ENCODE measurements at places on chromosomes 3 and 15.
A peak's percentile ranks its signal among the peaks of the same experiment; 100 is the strongest.

- DNase-seq: peak; percentile 58
These were observed 23.2 kb downstream of the RPLP1 start for GRCh38 chr15:69475769-69476358.

- DNase-seq: no peak
These were observed 3.0 kb downstream of the TRPM1 start for GRCh38 chr15:31098491-31098917.

GRCh38 chr15:75136118-75136517 is 65.6 kb upstream of the C15orf39 start:
- DNase-seq: no peak

GRCh38 chr3:38455639-38456430 is 2.1 kb downstream of the ACVR2B start:
- no peak for DNase-seq

DNA sequence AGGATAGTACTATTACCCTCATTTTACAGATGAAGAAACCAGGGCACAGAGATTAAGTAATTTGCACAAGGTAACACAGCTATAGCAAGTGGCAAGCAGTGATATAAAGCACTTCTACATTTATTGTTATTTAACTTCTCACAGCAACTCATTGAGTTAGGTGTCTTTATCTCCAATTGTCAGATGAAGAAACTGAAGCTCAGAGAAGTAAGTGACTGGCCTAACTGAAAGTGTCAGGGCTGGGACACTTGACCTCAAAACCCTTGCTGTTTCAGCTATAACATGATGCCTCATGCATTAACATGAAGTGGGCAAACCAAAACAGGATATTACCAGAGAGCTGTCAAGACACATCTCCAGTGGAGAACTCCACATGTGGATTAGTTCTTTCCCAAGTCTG is 65.8 kb upstream of the LEKR1 start:
- no peak for DNase-seq

- no peak for DNase-seq
These were observed 31.5 kb downstream of the NLGN1 start for GRCh38 chr3:173429076-173429475.

DNA sequence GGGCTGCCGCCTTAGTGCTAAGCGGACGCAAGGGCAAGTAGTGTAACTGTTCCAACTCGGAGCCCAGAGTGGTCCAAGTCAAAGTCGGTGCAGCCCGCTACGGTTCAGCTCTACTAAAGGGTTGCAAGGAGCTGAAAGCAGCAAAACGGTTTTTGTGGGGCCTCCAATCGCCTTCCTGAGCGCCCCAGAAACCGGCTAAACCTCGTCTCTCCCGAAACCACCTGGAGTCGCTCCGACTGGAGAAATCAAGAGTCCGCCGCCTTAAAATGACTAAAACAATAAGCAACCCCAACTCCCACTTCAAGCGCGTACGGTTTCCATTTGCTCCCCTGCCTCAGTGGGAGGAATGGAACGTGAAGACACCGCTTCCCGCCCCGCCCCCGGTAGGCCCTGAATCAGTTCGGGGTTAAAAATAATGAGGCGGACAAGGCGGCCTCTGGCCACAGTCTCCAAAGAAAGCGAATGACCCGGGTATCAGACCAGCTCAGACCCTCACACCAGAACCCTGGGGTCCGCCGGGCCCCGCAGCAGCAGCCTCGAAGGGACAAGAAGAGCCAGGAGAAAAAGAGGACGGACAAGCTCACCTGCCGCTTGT is 401 bp downstream of the SEC11A start:
- DNase-seq: peak; percentile 26

- no peak for DNase-seq
These were observed 23.9 kb upstream of the AP4E1 start for GRCh38 chr15:50884540-50884939.

DNA sequence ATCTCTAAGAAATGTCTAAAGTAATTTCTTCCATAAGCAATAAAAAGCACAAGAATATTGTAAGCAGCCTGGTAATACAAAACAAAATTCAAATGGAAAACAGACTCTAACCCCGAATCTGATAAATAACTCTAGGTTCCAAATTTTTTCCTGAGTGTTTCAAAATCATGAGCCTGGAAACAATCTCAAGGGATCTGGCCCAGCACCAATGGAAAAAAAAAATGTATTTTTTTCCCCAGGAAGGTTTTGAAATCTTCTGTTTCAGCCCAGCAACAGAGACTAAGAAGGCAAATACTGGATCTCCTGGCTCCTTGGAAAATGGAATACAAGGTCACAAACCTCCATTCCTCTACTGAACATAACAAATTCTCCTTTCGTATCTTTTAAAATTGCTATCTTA is 13.0 kb downstream of the TBC1D2B start:
- no peak for DNase-seq

GRCh38 chr15:69388260-69388705 is 25.9 kb upstream of the KIF23 start:
- DNase-seq: no peak

- no peak for DNase-seq
These were observed 99.8 kb downstream of the SEC22A start for GRCh38 chr3:123301331-123302184.

GRCh38 chr3:47428662-47429061 is 47.1 kb downstream of the SCAP start:
- DNase-seq: no peak

- DNase-seq: no peak
These were observed 110.1 kb upstream of the ABHD17C start for GRCh38 chr15:80584973-80585525.

- DNase-seq: no peak
These were observed 13.3 kb upstream of the SPTBN5 start for GRCh38 chr15:41907141-41907540.

- no peak for DNase-seq
These were observed 26.4 kb downstream of the CP start for GRCh38 chr3:149195221-149195620.

- DNase-seq: no peak
These were observed 42.6 kb upstream of the MRPS22 start for GRCh38 chr3:139301183-139301582.

Data from activated T-helper 9 cell treated with anti-CD3 and anti-CD28 coated beads, Interleukin-2, amount 50 U/mL, for 16 hours (primary cell).